Activated CD8-positive, alpha-beta memory T cell treated with anti-CD3 and anti-CD28 coated beads for 1 hour (primary cell): ENCODE measurements at places on chromosomes 2 and 18.

- no peak for DNase-seq
Measured at GRCh38 chr2:233448220-233448559, 93.9 kb downstream of the DGKD start.

GRCh38 chr2:186962085-186962747 is 113.2 kb upstream of the ZSWIM2 start:
- no peak for DNase-seq

DNA sequence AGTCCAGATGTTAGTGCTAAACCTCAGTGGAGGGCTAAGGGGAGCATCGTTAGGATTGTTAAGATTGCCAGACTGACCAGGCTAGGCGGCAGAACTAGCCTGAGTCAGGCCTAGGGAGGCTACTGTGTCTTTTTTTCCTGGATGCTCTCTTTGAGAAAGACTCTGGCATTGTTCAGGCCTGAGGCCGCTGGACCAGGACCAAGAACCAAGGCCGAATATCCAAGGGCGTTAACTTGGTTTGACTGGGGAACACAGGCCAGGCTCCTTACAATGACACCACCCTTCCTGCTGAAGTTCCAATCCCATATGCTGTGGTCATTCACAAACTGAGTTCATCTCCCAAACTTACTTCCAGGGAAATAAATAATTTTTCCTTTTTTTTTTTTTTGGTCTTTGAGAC is 10.6 kb downstream of the HTRA2 start:
- no peak for DNase-seq

DNA sequence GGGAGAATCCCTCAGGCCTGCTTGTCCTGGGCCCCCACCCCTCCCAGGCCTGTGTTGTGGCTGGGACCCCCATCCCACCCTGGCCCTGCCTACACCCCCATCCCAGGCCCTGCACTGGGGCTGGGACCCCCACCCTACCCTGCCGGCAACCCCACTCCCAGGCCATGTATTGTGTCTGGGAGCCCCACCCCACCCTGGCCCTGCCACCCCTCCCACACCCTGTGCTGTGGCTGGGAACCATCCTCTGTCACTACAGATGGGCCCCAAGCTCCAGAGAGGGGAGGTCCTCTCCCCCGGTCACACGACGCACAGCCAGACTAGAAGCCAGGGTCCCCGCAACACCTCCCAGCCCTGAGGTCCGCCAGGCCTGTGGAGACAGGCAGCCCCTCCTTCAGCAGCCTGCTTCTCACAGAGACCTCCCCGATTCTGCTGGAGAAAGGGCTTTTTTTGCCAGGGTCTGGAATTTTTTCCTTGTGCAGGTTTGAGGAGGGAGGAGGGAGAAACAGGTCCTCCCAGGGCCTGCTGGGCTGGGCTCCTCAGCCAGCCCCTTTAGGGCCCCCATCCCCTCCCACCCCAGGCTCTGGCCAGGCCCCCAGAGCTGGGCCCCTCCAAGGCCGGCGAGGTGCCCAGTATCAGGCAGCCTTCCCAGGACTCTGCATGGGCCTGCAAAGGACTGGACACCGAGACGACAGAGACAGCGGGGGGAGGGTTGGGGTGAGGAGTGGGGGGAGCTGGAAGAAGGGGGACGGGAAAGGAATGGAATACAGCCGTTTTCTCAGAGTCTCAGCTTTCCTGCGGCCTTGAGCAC is 28.0 kb downstream of the KIF1A start:
- DNase-seq: no peak

- no peak for DNase-seq
Measured at GRCh38 chr2:156306821-156307220, 25.7 kb downstream of the NR4A2 start.

- no peak for DNase-seq
Measured at GRCh38 chr18:75029481-75029880, 179.5 kb downstream of the PTGR3 start.

GRCh38 chr2:69682525-69682924 is 39.0 kb upstream of the AAK1 start:
- no peak for DNase-seq

DNA sequence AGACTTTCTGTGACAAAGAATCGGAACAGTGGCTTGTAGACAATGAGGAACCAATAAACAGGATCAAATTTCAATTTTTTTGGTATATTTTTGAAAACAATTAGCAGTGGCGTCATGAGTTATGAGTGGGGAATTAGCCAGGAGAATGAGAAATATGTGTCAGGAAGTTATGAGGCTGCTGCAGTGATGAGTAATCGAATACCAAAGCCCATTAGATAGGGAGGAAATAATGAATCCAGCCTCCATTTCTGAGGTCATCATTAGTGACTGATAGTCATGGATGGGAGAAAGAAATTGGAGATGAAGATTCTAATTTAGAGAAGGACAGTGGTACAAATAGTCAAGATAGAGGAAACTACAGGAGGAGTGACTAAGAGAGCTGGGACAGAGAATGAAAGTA is 673.1 kb upstream of the VRK2 start:
- no peak for DNase-seq

- DNase-seq: no peak
Measured at GRCh38 chr2:237194081-237194480, 108.4 kb downstream of the COPS8 start.

DNA sequence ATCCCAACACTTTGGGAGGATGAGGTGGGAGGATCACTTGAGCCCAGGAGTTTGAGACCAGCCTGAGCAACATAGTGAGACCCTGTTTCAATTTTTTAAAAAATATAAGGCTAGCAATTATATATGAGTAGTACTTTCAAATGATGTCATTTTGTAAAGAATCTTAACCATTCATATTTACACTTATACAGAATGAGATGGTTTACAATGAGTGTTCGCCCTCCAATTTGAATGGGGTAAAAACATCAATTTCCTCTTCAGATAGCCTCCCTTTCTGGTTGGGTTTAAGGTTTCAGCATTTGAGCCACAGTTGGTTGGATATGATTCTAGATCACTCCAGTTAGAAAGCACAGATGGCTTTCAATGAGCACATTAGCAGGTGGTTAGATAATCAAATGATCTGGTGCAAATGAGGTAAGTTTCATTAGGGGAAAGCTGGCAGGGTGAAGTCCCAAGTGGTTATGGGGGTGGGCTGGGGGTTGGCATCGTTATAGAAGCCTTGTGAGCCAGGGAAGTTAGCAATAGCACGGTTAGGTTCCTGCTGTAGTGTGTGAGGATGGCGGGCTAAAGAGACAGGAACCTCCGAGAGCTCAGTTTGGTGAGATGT is 63.9 kb downstream of the TRPM8 start:
- DNase-seq: no peak

DNA sequence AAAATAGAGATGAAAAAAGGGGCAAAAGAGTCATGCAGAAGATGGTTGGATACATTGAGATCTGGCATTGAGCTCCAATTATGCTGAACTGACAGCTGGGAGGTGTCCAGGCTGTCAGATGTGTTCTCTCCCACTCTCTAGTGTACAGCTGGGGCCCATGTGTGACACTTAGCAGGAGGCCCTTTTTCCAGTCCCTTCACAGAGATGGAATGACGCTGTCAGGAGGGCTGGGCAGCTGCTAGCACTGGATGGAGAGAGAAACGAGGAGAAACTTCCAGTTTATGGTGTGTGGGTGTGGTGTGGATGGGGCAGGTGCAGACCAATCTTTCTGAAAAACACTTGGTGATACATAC is 437.7 kb upstream of the HS6ST1 start:
- DNase-seq: no peak

GRCh38 chr2:177467646-177468045 is 75.1 kb downstream of the AGPS start:
- no peak for DNase-seq

GRCh38 chr2:177352441-177353186 is 40.0 kb upstream of the AGPS start:
- no peak for DNase-seq

GRCh38 chr18:3761266-3761665 is 311.3 kb downstream of the TGIF1 start:
- DNase-seq: no peak

- no peak for DNase-seq
Measured at GRCh38 chr2:84882414-84882738, 1.5 kb upstream of the TRABD2A start.

DNA sequence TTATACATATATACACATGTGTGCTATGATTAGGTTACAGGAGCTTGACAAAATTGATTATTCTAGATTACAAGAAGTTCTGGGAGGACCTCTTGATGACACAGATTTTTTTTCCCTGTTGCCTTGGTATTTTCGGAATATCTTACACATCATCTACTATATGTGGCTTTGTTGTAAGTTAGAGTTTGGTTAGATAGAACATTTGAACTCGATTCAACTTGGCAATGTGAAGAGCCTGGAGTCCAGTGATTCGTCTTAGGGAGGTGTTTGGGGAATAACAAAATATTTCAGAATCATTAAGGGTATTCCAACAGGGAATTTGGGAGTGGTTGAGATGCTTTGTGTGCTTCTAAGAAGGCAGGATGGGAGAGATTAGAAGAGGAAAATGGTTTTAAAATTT is 39.3 kb upstream of the EFEMP1 start:
- DNase-seq: no peak

DNA sequence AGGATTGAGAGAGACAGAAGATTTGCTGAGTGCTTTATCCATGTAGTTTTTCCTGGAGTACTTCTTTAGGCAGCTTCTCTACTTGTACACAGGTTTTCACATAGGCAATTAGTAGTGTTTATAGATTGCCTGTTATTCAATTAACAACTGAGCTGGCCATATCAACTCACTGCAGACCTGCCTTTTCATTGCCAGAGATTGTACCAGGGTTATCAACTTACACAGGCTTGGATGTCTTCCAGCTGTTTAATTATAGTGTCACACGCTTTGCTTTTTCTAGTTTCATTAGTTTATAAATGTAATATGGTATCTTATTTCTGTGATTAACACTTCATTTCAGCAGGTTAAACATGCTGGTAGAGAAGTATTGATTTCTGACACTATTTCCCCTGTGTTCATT is 125.9 kb downstream of the GPD2 start:
- no peak for DNase-seq

- no peak for DNase-seq
Measured at GRCh38 chr18:76988031-76988826, 144.4 kb downstream of the MBP start.

DNA sequence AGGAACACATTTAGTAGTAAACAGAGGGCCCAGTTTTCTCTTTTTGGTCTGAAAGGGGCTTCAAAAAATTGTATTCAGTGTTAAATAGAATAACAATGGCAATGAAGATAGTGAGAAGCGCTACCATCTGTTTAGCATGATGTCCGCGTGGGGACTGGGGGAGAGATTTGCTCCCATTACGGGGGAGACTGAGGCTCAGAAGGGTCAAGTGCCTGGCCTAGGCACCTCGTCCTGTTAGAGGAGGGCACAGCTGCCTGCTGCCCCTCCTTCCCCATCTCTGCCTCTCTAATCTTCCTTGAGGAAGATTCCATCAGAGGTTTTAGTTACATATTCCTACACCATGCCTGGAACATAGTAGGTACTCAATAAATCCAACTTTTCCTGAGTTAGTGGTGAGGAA is 10.1 kb upstream of the TMEM185B start:
- DNase-seq: no peak

DNA sequence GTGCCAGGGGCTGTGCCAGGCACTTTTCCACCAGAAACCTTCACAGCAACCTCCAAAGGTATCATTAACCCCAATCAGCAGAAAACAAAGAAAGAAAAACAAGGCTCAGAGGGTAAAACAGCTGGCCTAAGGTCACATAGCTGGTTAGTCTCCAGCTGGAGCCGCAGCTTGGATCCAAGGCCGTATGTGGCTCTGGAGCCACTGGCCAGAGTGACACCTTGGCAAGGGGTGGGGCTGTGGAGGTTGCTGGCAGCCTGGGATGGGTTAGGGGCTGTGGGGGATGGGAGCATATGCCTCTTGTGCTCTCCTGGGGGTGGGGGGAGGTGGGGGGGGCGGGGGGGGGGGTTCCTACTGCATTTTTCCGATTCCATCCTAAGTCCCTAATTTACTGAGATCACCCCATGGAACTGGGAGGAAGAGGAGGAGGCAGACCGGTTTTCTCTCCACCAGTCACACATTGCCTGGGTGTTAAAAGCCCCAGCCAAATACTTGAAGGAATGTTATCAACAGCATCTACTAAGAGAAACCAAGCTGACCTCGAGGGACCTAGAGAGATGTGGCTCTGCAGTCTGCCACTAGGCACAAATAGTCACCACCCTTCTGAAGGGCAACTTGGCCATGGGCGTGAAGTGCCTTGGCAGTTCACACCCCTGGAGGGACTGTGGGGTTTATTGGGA is 8.0 kb downstream of the HAAO start:
- DNase-seq: no peak

- no peak for DNase-seq
Measured at GRCh38 chr18:36756242-36756641, 72.6 kb downstream of the TPGS2 start.

GRCh38 chr2:99217929-99218501 is 37.0 kb downstream of the MRPL30 start:
- DNase-seq: no peak

- DNase-seq: no peak
Measured at GRCh38 chr2:222751821-222752719, 80.6 kb downstream of the MOGAT1 start.

DNA sequence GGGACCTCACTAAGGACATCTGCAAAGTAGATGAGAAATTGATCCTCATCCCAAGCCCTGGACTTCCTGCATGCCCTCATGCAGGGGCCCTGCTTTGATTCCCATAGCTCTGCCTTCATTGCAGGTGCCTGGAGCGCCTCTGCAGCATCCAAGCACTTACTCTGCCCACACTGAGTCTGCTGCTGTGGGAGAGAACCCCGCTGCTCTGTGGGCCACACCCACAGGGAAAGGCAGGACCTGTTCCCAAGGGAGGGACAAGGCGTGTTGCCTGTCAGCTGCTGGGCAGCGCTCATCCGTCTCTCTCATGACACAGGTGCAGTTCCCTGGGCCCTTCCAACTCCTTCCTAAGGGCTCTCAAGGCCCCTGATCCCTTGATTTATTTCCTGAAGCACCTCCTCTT is 266.8 kb upstream of the SMIM21 start:
- DNase-seq: no peak

DNA sequence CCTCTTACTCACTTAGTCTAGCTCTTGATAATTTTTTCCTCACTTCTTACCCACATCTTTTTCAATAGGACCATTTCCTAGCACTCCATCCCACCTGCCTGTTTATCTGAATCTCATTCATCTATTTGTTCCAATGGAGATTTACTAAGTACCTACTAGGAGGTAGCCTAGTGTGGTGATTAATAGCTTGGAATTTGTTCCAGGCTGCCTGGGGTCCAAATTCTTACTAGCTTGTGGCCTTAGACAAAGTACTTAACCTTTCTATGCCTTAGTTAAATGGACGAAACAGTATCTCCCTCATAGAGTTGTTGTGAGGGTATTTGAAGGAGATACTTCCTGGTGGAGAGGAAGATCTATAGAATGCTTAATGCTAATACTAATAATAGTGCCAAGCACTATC is 42.9 kb upstream of the SERTAD2 start:
- no peak for DNase-seq

DNA sequence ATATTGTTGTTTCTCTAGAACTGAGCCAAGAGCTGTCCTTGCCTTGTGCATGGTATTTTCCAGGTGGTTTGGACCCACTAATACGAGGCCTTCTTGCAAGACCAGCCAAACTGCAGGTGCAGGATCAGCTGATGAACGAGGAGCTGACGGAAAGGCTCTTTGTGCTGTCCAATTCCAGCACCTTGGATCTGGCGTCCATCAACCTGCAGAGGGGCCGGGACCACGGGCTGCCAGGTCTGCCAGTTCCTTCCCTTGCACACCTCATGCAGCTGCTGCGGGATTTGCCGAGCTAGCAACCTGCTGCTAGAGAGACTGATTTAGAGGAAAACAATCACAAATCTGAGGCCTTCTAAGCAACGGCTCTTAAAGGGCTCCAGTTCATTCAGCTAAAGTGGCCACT is 74.5 kb downstream of the TPO start:
- no peak for DNase-seq

- no peak for DNase-seq
Measured at GRCh38 chr2:174503161-174503809, 16.5 kb upstream of the GPR155 start.

- no peak for DNase-seq
Measured at GRCh38 chr2:241030333-241030680, 31.9 kb downstream of the SNED1 start.
